ENCODE measurements at places on chromosomes 7 and 10.

DNA sequence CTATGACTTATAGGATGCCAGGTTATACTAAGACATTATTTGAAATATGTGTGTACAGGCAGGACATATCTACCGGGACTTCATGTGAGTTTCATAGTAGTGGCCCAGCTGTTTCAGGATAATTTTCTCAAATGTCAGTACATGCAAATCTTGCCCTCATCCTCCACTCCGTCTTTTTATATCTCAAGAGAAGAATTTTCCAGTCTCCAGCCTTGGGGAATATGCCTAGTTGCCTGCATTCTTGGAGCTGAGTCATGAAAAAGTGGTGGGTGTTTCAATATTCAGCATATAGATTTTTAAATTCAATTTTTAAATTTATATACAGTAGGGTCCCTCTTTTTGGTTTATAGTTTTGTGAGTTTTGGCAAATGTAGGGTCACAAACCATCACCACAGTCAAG, 236.7 kb downstream of the OTUD1 start:
- H3K4me1 ChIP-seq, result peaks cover 3% of the 10 kb centered on the region
- no peak overlapping the region for H3K4me3 ChIP-seq
- DNase-seq, result no peak
- no peaks in the 10 kb centered on the region for H3K36me3 ChIP-seq
- peaks cover 44% of the 10 kb centered on the region for H3K27me3 ChIP-seq
- no peak overlapping the region for H3K27ac ChIP-seq

DNA sequence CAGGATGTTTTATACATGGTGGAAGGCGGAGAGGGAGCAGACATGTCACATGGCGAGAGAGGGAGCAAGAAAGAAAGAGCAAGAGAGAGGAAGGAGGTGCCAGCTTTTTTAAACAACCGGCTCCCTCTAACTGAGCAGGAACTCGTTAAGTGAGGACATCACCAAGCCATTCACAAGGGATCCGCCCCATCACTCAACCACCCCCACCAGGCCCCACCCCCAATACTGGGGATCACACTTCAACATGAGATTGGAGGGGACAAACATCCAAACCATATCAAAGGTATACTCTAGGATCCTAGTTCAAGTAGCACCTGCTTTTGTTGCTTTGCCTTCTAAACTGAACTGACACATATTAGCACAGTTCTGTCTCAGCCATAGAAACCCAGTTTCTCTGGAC, 141.9 kb upstream of the KLF14 start:
- no peaks in the 10 kb centered on the region for H3K27me3 ChIP-seq
- H3K27ac ChIP-seq, result no peak overlapping the region
- H3K4me3 ChIP-seq, result no peak overlapping the region
- H3K4me1 ChIP-seq, result peaks cover 9% of the 10 kb centered on the region
- no peak for DNase-seq
- H3K36me3 ChIP-seq, result no peaks in the 10 kb centered on the region

DNA sequence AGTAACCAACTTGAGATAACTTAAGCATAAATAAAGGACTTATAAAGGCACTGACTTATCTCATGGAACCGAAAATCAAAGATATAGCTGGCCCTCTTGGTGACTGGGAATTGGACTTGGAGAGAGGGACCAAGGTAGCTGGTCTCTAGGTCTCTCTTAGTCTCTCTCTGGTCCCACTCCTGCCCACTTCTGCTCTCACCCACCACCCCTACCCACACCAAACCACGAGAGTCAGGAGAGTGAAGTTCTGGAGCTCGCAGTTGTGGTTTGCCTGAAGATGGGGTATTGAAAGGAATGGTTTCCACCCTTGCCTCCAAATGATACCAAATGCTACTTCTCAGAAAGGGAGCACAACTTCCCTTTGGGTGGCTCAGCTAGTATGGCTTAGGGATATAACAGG, 216.3 kb downstream of the LRMDA start:
- no peaks in the 10 kb centered on the region for H3K36me3 ChIP-seq
- H3K4me3 ChIP-seq, result no peak overlapping the region
- no peak overlapping the region for H3K27ac ChIP-seq
- H3K27me3 ChIP-seq, result peaks cover 87% of the 10 kb centered on the region

DNA sequence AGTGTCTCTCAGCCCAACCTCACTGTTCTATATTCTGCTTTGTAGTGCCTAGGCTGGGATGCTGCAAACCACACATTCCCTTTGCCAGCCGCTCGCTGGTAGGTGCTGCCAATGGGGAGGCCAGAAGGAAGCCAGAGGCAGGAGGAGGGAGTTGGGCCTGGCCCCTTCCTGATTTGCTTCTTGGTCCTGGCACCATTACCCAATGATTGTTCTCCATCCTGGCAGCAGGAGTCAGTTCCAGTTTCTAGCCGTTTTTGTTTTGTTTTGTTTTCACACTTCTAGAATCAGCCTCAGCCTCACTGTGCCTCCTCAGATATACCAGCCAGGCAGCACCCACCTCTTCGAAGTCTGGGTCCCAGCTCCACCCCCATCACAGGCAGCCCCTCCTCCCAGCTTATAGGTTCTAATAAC, 27.4 kb upstream of the LOXL4 start:
- peaks cover 11% of the 10 kb centered on the region for H3K4me1 ChIP-seq
- H3K36me3 ChIP-seq, result no peaks in the 10 kb centered on the region
- no peak overlapping the region for H3K27ac ChIP-seq
- no peak for DNase-seq

DNA sequence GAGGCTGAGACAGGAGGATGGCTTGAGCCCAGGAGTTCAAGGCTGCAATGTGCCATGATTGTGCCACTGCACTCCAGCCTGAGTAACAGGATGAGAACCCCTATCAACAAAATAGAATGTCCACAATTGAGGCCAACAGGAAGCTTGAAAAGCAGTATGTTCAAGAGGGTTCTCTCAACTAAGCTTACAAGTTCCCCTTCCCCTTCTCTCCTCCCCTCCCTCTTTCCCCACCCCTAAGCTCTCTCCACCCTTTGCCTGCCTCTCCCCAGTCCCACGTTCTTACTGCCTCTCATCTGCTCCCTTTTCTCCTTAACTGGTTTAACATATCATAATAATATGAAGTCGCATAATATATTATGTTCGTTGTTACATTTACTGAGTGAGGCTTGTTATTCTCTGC, 35.4 kb downstream of the KIAA1549 start:
- H3K27ac ChIP-seq, result no peak overlapping the region
- DNase-seq, result no peak
- H3K4me1 ChIP-seq, result peaks cover 3% of the 10 kb centered on the region
- no peak overlapping the region for H3K4me3 ChIP-seq
- H3K36me3 ChIP-seq, result no peaks in the 10 kb centered on the region

- no peaks in the 10 kb centered on the region for H3K36me3 ChIP-seq
- DNase-seq, result no peak
- no peak overlapping the region for H3K27ac ChIP-seq
- H3K4me1 ChIP-seq, result peaks cover 6% of the 10 kb centered on the region
- H3K27me3 ChIP-seq, result no peaks in the 10 kb centered on the region
Observed at GRCh38 chr7:116574025-116574822, 49.4 kb downstream of the CAV1 start.

GRCh38 chr7:120259386-120259785, 13.6 kb upstream of the KCND2 start:
- no peak for DNase-seq
- no peaks in the 10 kb centered on the region for H3K27me3 ChIP-seq
- H3K36me3 ChIP-seq, result no peaks in the 10 kb centered on the region
- H3K27ac ChIP-seq, result no peak overlapping the region

GRCh38 chr10:29106287-29106686, 182.6 kb upstream of the LYZL1 start:
- DNase-seq, result no peak
- H3K4me1 ChIP-seq, result peaks cover 78% of the 10 kb centered on the region
- peak overlapping the region; percentile 92 for H3K27ac ChIP-seq
- no peaks in the 10 kb centered on the region for H3K36me3 ChIP-seq
- no peaks in the 10 kb centered on the region for H3K27me3 ChIP-seq

DNA sequence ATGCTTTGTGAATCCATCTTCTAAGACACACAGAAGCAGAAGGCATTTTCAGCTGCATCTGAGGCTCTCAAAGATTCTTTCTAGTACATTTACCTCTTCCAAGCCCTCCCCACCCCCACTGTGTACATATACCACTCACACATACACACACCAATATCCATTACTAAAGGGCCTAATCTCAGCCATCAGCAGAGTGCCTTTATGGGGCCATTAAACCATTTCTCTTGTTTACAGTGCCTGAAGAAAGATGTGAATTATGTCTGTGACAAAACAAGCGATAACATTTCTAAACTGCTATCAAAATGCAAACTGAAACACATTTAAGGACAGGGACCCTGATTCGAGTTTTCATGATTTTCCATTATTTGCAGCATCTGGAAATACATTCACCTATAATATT, 40.0 kb downstream of the ETV1 start:
- H3K27me3 ChIP-seq, result no peaks in the 10 kb centered on the region
- no peaks in the 10 kb centered on the region for H3K36me3 ChIP-seq
- H3K27ac ChIP-seq, result no peak overlapping the region
- no peak for DNase-seq
- no peak overlapping the region for H3K4me3 ChIP-seq

- H3K4me1 ChIP-seq, result peaks cover 41% of the 10 kb centered on the region
- peak overlapping the region; percentile 83 for H3K27ac ChIP-seq
- H3K27me3 ChIP-seq, result no peaks in the 10 kb centered on the region
- peaks cover 7% of the 10 kb centered on the region for H3K36me3 ChIP-seq
Observed at GRCh38 chr10:125048094-125048864, 106.4 kb downstream of the ZRANB1 start.

DNA sequence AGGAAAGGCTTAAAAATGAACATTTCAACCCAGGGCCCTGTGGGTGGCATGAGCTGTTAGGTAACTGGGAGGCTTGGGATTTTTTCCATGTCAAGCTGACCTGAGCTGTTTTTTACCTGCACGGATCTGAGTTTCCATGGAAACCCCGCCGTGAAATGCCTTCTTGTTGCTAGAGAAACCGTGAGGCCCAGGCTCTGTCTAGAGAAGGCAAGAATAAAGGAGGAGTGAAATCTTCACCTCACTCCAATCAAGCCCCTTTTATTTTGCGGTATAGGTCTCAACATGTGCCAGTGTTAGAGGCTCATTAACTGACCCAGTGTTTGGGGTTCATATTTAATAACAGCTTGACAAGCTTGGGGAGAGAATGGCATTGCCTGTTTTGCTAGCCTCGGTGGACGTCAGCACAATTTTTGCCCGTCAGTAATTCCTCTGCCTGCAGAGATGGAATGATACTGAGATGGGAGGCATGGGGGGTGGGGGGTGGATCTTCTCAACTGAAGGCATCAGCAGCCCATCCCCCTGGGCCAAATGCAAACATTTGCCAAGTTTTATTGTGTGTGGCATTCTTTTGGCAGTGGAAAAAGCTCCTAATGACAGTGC, 48.9 kb upstream of the PDCD4 start:
- H3K27me3 ChIP-seq, result no peaks in the 10 kb centered on the region
- DNase-seq, result no peak
- peak overlapping the region; percentile 93 for H3K27ac ChIP-seq
- no peak overlapping the region for H3K4me3 ChIP-seq

DNA sequence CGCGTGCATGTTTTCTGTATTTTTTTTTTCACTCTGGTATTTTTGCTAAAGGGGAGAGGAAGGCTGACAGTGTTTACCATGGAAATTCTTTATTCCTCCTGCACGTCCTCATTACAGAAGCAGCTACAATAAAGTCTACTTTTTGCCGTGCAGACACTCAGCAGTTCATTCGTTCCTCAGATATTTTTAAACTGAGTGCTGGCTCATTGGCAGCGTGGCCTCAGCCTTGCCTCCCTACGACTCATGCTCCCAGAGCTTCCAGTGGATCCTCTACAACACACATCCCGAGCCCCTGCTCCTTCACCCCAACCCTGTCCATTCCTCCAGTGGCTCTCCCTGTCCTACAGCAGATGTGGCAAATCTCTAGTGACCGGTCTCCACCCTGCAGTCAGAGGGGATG, 239.2 kb upstream of the ZMIZ1 start:
- peaks cover 4% of the 10 kb centered on the region for H3K27me3 ChIP-seq
- H3K36me3 ChIP-seq, result peaks cover 2% of the 10 kb centered on the region
- H3K4me3 ChIP-seq, result no peak overlapping the region

GRCh38 chr7:129499999-129500398, 2.3 kb upstream of the SMKR1 start:
- DNase-seq, result no peak
- peaks cover 15% of the 10 kb centered on the region for H3K4me1 ChIP-seq
- no peaks in the 10 kb centered on the region for H3K36me3 ChIP-seq
- H3K27me3 ChIP-seq, result peaks cover 36% of the 10 kb centered on the region
- H3K27ac ChIP-seq, result no peak overlapping the region

Data from mesothelial cell of epicardium (in vitro differentiated cells).